Caco-2 (cell line): ENCODE measurements at places on chromosomes 7 and 10. TPM values are rescaled to one million over a fixed set of nuclear protein-coding genes. Genes with fewer than 3 reads are reported as not detected.

CNPY1 gene
- not detected in 2 replicates for total RNA-seq

- H3K27ac ChIP-seq: no peak overlapping the region
- H3K36me3 ChIP-seq: no peaks in the 10 kb centered on the region
- no peak for DNase-seq
- no peaks in the 10 kb centered on the region for H3K4me1 ChIP-seq
- H3K4me3 ChIP-seq: no peak overlapping the region
- no peaks in the 10 kb centered on the region for H3K27me3 ChIP-seq
Observed at GRCh38 chr7:108261560-108262255, 131.5 kb upstream of the LAMB4 start.

SLC16A12 gene
- not detected in 2 replicates for total RNA-seq

TMEM254 gene
- total RNA-seq: 24.0 and 27.4 TPM in 2 replicates

- no peaks in the 10 kb centered on the region for H3K27me3 ChIP-seq
- no peaks in the 10 kb centered on the region for H3K36me3 ChIP-seq
- no peaks in the 10 kb centered on the region for H3K4me1 ChIP-seq
- no peak for DNase-seq
- no peak overlapping the region for H3K27ac ChIP-seq
- H3K4me3 ChIP-seq: no peak overlapping the region
Observed at GRCh38 chr10:71366690-71367089, 30.0 kb upstream of the CDH23 start.

GOLGA7B gene
- 0.21 and 0.36 TPM in 2 replicates for total RNA-seq

DNA sequence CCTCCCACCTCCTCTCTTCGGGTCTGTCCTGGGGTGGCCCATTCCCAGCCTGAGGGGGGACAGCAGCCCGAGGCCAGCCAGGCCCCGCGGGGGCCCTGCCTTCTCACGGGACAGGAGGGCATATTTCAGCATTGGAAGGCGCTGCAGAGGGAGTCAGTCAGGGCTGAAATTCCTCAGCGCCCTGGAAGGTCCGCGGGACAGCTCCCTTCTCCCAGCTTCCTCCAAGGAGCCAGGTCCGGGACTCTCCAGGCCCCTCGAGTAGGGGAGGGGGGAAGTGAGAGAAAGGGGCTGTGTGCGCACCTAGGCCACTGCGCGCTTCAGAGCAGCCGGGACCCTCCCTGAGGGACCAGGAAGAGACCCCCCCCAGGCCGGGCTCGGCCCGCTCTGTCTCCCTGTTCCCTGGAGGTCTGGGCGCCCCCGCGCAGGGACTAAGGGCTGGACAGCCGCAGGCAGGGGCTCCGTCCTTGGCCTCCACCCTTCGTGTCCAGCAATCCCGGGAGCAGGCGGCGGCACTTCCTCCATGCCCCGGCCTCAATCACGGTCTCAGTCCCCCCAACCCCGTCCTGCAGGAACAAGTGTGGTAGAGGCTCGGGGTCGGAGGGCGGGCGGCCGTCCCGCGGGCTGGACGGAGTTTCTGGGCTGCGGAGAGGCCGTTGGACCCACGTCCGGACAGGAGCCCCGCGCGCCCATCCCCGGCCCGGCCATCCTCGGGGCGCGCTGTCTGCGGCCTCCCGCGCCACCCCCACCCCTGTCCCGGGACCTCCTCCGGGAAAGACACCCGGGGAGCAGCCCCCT, 6.0 kb upstream of the ELFN1 start:
- peak; percentile 36 for DNase-seq
- 0 out of 2 replicates have a peak overlapping the region, but pooled peaks have one; percentile 11 for H3K4me3 ChIP-seq
- peaks cover 28% of the 10 kb centered on the region for H3K4me1 ChIP-seq
- no peak overlapping the region for H3K27ac ChIP-seq
- no peaks in the 10 kb centered on the region for H3K36me3 ChIP-seq

GRCh38 chr10:4004144-4004543, 219.1 kb upstream of the KLF6 start:
- 0 out of 2 replicates have a peak, but pooled peaks cover 3% of the 10 kb centered on the region for H3K4me1 ChIP-seq
- H3K27me3 ChIP-seq: no peaks in the 10 kb centered on the region
- no peaks in the 10 kb centered on the region for H3K36me3 ChIP-seq
- H3K4me3 ChIP-seq: no peak overlapping the region
- H3K27ac ChIP-seq: peak overlapping the region; percentile 39

DNA sequence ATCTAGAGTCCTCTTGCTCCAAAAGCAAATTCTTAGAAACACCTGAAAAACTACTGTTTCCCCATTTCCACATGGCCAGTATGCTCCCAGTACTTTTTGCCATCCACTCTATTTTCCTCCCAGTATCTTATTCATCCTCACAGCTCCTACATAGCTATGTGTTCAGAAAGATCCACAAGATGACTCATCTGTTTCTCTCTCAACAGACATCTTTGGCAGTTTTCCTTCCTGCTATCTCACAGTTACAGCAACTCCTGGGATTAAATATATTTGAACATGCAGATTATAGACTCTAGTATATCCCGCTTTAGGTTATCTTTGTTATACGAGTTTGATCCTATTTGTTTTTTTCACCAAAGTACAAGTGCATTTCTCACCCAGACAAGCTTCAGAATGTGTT, 675.6 kb upstream of the POT1 start:
- H3K36me3 ChIP-seq: no peaks in the 10 kb centered on the region
- H3K4me3 ChIP-seq: no peak overlapping the region
- H3K27me3 ChIP-seq: no peaks in the 10 kb centered on the region
- H3K27ac ChIP-seq: no peak overlapping the region
- DNase-seq: no peak

GRCh38 chr10:33193701-33194521, 140.6 kb downstream of the NRP1 start:
- peak overlapping the region; percentile 14 for H3K27ac ChIP-seq
- no peaks in the 10 kb centered on the region for H3K36me3 ChIP-seq
- H3K4me1 ChIP-seq: peaks cover 51% of the 10 kb centered on the region
- DNase-seq: no peak
- no peak overlapping the region for H3K4me3 ChIP-seq

- H3K36me3 ChIP-seq: no peaks in the 10 kb centered on the region
- no peak for DNase-seq
- H3K27ac ChIP-seq: no peak overlapping the region
- no peaks in the 10 kb centered on the region; the same call in 1 of the 2 replicates for H3K27me3 ChIP-seq
- H3K4me1 ChIP-seq: no peaks in the 10 kb centered on the region
- no peak overlapping the region for H3K4me3 ChIP-seq
Observed at GRCh38 chr7:121871188-121871587, 1.8 kb upstream of the PTPRZ1 start.

DNA sequence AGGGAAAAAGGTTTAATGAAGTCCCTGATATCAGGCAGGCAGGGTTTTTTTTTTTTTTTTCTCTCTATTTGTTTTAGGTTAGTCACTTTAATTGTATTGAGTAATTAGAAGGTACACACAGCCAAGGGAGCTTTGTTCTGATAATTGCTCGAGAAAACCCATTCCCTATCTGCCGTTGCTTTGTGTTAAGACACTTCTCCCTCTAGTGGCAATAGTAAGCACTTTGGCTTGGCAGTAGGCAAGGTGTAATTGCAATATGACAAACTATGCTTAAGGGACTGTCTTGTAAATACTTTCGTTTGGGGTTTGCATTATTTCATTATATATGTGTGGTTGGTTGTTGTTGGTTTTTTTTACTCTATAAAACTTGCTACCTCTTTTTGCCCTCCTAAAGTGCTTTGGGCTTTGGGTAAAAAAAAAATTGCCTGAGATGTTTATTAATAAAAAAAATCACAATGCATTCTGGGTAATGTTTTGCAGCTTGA, 113.4 kb downstream of the BTRC start:
- H3K36me3 ChIP-seq: no peaks in the 10 kb centered on the region
- no peaks in the 10 kb centered on the region for H3K4me1 ChIP-seq
- peak; percentile 51 for DNase-seq
- no peaks in the 10 kb centered on the region for H3K27me3 ChIP-seq
- no peak overlapping the region for H3K4me3 ChIP-seq

DNA sequence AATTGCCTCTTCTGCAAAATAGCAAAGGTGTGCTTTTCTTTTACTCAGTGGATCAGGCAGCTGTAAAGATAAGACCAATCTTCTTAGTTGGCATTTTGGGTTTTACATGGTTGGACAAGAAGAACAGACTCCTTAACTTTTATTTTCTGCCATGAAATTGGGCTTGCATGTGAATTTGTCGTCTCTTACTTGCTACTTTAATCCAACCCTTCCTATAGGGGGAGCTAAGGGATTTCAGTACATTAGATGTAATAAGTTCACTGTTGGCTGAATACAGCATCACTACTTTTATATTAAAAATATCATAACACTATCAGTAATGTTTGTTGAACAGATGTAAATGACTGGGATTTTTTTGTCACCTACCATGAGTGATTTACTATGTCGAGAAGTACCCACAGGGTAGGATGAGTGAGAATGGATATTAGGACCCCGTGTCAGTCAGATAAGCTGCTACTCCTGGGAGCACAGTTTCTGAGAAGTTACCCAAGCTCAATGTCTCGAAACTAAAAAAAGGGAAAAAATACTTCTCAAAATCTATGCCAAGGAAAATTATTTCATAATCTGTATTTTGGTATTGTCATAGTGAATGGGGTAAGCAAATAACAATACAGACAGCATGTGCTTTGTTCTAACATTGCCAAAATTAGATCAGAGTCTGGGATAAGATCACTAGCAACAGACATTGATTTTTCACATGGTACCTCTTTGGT, 127.4 kb upstream of the AGR3 start:
- no peak overlapping the region for H3K27ac ChIP-seq
- no peaks in the 10 kb centered on the region for H3K36me3 ChIP-seq
- no peaks in the 10 kb centered on the region for H3K27me3 ChIP-seq
- no peak overlapping the region for H3K4me3 ChIP-seq
- H3K4me1 ChIP-seq: no peaks in the 10 kb centered on the region

CFAP70 gene
- total RNA-seq: 0.26 and 0.39 TPM in 2 replicates

GRCh38 chr10:103188853-103189252, 4.2 kb downstream of the NT5C2 start:
- no peaks in the 10 kb centered on the region for H3K36me3 ChIP-seq
- H3K27me3 ChIP-seq: no peaks in the 10 kb centered on the region
- no peak overlapping the region for H3K27ac ChIP-seq
- peaks cover 33% of the 10 kb centered on the region for H3K4me1 ChIP-seq
- H3K4me3 ChIP-seq: no peak overlapping the region

DNA sequence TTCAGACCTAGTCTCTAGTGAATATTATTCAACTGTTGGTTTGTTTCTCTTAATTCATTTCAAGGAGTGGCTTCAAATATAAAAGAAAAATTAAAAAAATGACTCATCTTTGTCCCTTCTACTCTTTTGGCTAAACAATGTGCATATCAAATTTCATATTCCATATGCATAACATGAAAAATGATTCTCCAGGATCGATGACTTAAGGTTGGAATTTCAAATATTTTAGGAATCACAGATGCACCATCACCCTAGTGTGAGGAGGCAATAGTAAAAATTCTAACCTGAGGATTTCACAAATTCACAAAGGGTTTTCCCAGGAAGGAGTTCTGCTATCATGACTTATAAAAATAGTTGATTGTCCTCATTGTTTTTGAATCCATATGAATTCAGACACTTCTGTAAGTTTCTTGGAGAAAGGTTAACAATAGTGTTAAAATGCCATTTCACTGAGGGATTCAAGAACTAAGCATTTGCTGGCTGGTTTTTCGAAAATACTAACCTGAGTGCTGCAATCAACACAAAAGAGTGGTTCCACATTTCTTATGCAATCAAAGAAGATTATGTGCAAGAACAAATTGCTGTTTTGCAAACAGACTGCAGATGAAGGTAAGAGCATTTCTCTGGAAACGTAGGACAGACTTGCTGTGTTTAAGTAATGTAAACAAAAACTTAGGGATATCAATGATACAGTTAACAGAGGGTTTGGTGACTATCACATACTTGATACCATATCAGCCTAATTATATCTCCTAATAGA, 547.5 kb upstream of the LRRTM3 start:
- H3K36me3 ChIP-seq: no peaks in the 10 kb centered on the region
- no peak overlapping the region for H3K27ac ChIP-seq
- no peaks in the 10 kb centered on the region for H3K27me3 ChIP-seq
- no peak for DNase-seq
- H3K4me1 ChIP-seq: 0 out of 2 replicates have a peak, but pooled peaks cover 8% of the 10 kb centered on the region

DNA sequence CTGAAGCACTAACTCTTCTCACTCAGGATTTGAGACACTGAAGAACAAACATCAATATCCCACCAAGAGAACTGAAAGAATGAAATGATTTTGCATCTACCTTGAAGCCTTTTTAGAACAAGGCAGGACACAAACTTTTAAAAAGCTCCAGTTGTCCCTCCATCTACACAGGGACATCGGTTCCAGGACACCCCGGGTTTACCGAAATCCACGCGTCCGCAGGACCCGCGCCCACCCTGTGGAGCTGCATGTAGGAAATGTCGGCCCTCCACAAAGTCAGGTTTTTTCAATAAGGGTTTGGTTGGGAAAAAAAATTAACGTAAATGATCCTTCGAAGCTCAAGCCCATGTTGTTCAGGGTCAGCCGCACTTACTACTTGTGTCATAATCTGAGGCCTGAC, 94.0 kb downstream of the DIP2C start:
- H3K4me3 ChIP-seq: no peak overlapping the region
- DNase-seq: no peak
- no peaks in the 10 kb centered on the region for H3K4me1 ChIP-seq
- H3K27me3 ChIP-seq: no peaks in the 10 kb centered on the region
- no peaks in the 10 kb centered on the region for H3K36me3 ChIP-seq

CHN2 gene
- 16.5 and 18.8 TPM in 2 replicates for total RNA-seq

DNA sequence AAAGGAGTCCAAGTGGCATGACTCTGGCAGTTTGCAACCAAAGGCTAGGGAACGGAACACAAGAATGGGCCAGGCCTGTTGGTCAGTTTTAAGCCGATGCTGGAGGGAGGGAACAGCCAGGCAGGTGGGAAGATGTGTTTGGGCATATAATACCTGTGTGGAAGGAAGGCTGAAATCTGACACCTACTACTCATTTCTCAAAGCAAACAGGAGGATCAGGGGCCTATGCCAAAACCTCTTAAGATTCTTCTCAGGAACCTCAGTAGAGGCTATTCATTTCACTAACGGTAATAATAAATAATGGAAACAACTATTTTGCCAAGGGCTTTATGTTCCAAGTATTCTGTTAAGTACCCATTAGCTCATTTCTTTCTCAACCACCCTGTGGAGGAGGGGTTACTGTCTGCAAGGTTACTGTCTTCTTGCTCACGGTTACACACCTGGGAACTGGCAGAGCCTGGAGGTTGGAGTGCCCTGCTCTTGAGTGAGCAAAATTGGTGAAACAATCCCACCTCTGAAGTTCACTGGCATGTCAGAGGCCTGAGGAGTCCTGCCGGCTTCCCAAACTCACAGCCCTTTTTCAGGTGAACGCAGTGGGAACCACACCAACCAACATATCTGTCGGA, 35.5 kb downstream of the GOT1 start:
- no peak overlapping the region for H3K27ac ChIP-seq
- DNase-seq: no peak
- no peaks in the 10 kb centered on the region for H3K36me3 ChIP-seq
- H3K4me3 ChIP-seq: no peak overlapping the region
- no peaks in the 10 kb centered on the region for H3K27me3 ChIP-seq

VSTM2A gene
- not detected in 2 replicates for total RNA-seq

GPRIN2 gene
- total RNA-seq: 3.0 and 3.7 TPM in 2 replicates

DNA sequence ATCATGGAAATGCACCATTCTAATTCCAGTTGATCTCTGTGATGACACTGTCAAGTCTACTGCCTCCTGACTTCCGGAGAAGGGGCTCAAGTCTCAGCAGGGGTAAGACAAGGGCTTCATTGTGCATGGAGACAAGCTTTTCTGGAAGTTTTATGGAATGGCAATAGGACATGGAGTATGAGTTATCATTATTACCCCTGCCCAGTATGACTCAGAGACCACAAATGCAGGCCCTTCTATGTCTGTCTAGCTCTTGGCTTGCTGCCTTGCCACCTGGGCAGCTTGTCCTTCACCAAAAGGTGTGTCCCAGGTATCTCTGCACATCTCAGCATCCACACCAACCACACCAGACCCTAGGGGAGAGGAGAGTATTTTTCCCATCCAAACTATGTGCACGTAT, 34.9 kb upstream of the KIAA1217 start:
- no peaks in the 10 kb centered on the region for H3K36me3 ChIP-seq
- H3K27ac ChIP-seq: no peak overlapping the region
- no peaks in the 10 kb centered on the region for H3K4me1 ChIP-seq
- DNase-seq: no peak
- H3K27me3 ChIP-seq: no peaks in the 10 kb centered on the region
- H3K4me3 ChIP-seq: no peak overlapping the region
